Stimulated activated CD8-positive, alpha-beta memory T cell treated with anti-CD3 and anti-CD28 coated beads, Interleukin-7, amount 100 ng/mL, for 1 hour (primary cell): ENCODE measurements at places on chromosomes 11 and 22.

DNA sequence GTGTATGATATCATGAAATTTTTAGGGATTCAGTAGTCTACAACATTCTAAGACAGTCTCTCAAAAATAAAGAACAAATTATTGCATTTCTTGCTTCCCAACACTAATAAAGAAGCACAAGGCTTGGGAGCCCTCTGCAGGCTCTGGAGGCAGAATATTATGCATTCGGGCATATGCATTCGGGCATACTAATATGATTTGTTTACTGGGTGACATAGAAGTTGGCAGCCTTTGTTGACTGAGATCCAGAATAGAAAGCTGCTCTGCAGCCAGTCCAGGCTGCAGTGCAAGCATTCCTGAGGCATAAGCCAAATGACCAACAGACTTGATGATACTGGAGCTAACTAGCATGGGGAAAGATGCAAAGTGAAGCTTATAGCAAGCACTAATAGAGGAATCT is 945.5 kb downstream of the OPCML start:
- no peak for DNase-seq

GRCh38 chr22:44427611-44428470 is 70.2 kb downstream of the RTL6 start:
- DNase-seq, result no peak

GRCh38 chr11:73177778-73178539 is 35.8 kb upstream of the FCHSD2 start:
- DNase-seq, result peak; percentile 52

DNA sequence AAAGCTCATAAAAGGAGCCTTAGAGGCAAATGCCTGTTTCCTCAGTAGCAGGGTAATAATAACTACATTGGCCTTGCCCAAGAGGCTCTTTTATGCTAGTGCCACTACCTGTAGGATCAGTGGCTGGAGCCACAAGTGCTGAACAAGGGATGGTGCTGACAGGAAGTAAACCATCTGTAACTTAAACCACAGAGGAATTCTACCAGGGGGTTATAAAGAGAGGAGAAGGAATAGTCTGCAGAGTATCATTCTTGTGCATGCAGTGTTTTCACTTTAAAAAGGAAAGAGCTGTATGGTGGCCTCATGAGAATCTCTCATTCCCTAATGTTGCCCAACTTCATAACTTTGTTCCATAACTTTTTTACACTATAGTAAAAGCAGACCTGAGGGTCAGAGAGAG is 168.1 kb downstream of the DBX1 start:
- DNase-seq, result no peak

GRCh38 chr22:23070418-23071229 is at the start of gene GNAZ:
TSS of gene GNAZ (plus strand) at chr22:23070519. CDS start at chr22:23095696, 25,177 bp downstream.
- DNase-seq, result no peak

GRCh38 chr11:2432171-2432621 is 12.1 kb downstream of the TRPM5 start:
- no peak for DNase-seq

DNA sequence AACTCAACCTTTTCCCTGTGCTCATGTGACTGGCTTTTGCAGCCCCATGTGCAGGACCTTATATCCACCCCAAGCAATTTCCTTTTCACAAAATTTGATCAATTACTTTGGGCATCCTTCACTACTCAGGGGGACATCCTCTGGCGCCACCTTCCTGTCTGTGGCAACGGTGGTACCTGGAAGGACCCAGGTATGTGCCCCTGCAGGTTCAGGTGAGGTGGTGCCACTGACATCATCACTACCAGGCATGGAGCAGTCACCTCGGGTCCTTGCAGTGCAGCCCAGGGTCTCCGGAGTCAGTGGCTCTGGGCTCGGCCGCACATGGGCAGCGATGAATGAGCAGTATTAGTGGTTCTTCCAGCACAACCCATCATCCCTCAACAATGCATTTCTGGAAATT is 37.7 kb upstream of the B3GAT1 start:
- DNase-seq, result no peak

GRCh38 chr22:19605508-19606331 is 81.5 kb upstream of the CLDN5 start:
- DNase-seq, result no peak

DNA sequence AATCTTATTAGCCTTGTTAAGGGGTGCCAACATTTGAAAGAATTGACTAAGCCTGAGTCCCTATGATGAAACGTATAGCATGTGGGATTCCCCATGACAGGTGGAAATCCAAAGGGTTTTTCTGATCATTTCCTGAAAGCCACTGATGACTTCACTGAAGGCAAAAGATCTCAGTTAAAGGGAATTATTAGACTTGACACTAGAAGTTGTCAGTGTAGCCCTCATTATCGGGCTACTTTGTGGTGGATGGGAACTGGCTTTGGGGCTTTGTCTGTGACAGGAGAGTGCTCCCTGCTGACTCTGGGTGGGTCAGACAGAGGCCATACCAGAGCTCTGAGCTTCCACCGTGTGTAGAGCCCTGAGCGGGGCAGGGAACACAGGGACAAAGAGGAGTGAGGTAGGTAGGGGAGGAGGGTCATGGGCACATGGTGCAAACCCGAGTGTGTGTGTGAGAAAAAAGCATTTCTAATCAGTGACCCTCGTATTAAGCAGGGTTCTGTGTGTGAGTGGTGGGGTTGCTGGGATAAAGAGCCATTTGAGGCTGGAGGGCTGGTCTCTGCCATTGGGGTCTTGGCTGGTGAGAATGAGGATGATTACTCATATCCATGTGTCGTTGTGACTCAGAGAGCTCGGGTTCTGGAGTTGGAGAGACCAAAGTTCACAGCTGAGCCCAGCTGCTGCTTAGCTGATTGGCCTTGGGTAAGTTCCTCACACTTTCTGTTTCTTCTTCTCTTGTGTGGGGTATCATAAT is 101.1 kb downstream of the GRIK4 start:
- DNase-seq, result no peak

- no peak for DNase-seq
These were observed 15.0 kb downstream of the POGLUT3 start for GRCh38 chr11:108483163-108483562.

- no peak for DNase-seq
These were observed 6.9 kb downstream of the SLC39A13 start for GRCh38 chr11:47415091-47415854.

- no peak for DNase-seq
These were observed 85.3 kb upstream of the SORL1-AS1 start for GRCh38 chr11:121538054-121538453.

DNA sequence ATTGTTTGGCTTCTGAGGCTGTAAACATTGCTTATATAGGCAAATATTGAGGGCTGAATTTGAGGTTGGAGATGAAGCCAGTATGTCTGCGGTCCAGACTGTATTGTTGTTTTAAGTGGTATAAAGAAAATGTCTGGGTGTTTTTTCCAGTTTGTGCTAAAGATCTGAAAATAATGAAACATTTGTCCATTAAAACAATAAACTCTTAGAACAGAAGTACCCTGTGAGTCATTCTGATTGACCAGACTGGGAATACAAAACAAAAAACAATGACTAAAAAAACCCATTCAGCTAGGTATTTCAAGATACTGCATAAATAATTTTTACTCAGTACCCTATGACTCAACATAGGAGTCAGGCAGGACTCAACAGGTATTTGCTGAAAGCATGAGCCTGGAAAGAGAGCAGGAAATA is 20.4 kb downstream of the ALKBH8 start:
- DNase-seq, result no peak

DNA sequence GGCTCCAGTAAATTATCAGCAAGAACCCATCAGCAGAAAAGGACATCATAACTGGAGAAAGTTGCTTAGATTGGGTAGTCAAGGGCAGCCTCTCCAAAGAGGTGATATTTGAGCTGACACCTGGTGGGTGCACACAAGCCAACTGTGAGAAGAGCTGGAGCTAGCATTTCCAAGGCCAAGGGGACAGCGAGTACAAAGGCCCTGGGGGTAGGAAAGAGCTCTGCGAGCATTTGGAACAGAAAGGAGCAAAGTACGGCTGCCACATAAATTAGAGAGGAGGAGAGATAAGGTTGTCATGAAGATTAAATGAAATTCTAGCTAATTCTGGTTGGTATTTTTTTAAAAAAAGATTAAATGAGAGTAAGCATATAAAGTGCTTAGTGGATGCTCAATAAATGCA is 21.7 kb upstream of the SMCO4 start:
- DNase-seq, result no peak

GRCh38 chr11:12744826-12745502 is 70.7 kb downstream of the TEAD1 start:
- DNase-seq, result no peak

DNA sequence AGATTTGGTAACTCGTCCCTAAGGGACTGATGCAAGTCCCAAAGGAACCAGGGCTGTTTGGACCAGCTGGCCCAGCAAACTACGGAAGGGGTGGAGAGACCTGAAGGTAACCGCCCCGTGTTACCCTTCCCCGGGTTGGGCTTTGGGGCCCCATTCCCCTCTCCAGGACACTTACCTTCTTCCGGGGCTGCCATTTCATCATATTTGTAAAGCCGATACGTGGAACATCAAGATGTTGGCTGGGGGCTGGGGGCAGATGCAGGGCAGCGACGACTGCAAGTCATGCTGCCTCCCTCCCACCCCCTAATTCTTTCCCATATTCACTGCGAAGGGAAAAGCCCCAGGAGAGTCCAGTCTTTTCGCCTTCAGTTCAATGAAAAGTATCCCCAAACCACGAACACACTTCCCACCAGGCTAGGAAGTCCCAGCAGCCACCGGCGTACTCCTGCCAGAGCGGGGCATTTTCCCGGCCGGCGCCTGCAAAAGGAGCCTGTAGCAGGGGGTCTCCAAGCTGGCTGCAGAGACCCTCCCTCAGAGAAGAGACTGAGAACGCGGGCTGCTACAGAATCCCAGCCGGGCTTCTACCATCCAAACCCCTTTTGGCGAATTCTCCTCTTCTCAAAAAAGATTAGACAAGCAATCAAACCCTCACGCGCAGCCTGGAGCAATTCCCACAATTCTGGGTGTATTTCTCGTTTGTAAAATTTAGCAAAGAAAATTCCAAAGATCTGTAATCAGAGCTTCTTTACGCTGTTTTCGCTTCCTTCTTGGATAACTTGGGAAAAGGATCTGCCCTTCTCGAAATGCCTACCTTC is 236.7 kb downstream of the TTC28 start:
- no peak for DNase-seq

GRCh38 chr11:33615751-33616150 is 84.9 kb downstream of the C11orf91 start:
- DNase-seq, result no peak

DNA sequence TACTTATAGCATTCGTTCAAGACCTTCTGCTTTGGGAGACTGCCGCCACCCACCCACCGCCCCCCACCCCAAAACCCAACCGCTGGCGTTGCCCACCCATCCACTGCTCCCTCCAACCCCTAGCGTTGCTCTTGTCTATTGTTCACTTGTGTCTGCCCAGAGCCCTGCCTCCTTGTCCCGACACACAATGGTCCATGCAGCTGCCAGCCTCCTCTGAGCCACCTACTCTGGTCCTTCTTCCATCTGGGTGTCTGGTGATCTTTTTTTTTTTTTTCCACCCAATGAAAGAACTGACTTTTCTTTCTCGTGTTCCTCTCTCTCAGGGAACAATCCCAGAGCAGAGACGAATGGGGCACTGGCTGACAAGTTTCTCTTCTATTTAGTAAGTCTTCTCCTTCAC is 256.0 kb upstream of the SESN3 start:
- no peak for DNase-seq

GRCh38 chr11:128240546-128240945 is 346.8 kb downstream of the ETS1 start:
- DNase-seq, result no peak

GRCh38 chr22:24181996-24182899 is 961 bp downstream of the SUSD2 start:
- DNase-seq, result no peak

GRCh38 chr11:57903441-57904123 is 120.1 kb upstream of the OR9Q1 start:
- peak; percentile 1 for DNase-seq

DNA sequence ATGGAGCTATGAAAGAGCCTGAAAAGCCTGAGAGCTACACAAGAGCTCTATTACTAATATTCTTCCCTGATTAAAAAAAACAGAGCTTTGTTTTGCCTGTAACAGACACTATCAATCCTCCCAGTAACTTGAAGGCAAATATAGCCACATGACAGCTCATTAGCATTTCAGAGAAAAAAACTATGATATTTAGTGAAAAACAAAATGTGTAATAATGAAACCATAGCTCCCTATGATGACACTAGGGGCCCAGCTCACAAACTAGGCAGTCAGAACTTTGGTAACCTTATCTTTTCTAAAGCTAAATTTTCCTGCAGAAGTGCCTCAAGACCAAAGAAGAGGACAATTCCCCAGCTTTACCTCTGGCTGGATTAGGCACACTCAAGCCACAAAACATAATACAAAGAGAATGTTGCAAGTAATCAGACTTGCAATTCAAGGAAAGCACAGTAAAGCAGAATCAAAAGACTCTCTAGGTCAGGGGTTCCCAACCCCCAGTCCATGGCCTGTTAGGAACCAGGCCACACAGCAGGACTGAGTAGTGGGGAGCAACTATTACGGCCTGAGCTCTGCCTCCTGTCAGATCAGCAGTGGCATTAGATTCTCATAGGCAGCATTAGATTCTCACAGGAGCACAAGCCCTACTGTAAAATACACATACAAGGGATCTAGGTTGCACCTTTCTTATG is 53.3 kb downstream of the MRTFA start:
- DNase-seq, result no peak

DNA sequence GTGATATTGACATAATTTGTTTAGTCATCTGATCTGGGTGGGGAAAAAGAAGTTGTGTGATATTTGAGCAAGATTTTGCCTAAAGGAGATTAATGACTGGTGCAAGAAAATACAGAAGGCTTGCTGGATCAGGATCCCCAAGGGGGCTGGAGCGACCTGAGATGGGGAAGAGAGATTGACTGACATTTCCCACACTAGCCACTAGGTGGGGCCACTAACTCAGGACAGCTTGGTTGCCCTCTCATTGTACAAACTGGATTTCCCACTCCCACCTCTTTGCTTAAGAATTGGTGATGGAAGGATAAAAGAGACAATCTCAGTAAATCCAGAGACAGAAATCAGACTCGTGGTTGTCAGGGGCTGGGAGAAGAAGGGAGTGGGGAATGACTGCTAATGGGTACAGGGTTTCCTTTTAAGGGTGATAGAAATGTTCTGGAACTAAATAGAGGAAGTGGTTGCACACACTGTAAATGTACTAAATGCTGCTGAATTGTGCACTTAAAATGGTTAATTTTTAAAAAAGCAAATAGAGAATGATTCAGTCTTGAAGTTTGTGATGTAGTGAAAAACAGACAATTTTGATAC is 50.7 kb downstream of the CTTN start:
- no peak for DNase-seq

- DNase-seq, result no peak
These were observed 5.4 kb upstream of the IL2RB start for GRCh38 chr22:37154925-37155712.

DNA sequence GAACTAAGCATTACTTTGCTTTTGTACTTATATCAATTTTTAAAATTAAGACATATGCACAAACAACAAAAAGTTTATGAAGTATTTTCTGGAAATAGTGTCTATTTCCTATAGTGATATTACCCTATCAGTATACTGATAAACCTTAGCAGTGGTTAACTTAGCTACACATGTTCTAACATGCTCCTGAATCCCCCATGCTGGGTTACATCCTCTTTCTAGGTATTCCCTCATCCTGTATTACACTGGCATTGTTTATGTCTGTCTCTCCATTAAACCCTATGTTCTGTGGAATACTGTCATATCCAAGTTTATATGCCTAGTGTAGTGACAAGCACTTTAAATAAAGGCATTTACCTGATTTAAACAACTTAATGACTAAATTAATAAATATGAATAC is 1.8 kb upstream of the FAR1 start:
- no peak for DNase-seq

- no peak for DNase-seq
These were observed 10.4 kb upstream of the OR10V1 start for GRCh38 chr11:59724066-59724465.

- no peak for DNase-seq
These were observed 106.4 kb downstream of the TRAF6 start for GRCh38 chr11:36403661-36404060.
